ENCODE measurements at places on chromosomes 11 and 22.
A peak's percentile ranks its signal among the peaks of the same experiment; 100 is the strongest.

DNA sequence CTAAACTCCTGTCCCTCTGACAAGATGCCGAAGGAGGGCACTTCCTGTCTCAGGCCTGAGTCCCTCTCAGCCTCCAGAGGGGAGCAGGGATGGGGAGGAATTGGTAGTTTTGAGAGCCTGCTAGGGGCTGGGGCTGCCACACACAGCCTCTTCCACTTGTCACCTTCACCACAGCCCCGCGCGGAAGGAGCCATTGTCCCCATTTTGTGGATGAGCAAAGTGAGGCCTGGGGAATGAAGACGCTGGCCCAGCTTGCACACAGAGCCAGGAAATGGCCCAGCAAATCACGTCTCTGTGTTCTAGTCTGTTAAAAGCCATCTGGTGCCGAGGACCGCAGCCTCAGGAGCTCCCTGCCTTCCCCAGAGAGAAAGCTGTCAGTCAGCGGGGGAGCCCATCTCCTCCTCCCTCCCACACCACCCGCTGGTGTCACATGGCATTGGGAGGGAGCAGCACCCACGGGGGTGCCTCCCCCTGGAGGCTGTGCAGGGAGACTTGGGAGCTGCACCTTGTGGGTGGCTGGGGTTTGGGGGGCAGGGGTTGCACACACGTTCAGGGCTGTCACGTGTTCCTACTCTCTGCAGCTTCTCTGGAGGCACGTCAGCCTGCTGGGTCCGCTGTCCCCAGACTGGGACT lies 34.6 kb downstream of the RASD2 start:
- no peak for DNase-seq

GRCh38 chr22:27995801-27996528 lies 76.9 kb upstream of the PITPNB start:
- no peak for DNase-seq

DNA sequence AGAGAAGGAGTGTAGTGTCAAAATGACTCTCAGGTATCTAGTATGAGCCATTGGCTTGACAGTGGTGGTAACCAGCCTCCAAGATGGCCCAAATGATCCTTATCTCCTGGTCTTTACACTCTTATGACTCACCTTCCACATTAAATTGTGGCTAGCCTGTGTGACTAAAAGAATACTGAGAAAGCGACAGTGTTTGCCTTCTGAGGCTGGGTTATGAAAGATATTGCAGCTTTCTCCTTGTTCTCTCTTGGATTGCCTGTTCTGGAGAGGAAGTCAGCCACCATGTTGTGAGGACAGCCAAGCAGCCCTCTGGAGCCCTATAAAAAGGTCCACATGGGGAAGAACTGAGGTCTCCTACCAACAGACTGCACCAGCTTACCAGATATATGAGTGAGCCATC lies 15.8 kb downstream of the C11orf71 start:
- DNase-seq = no peak

DNA sequence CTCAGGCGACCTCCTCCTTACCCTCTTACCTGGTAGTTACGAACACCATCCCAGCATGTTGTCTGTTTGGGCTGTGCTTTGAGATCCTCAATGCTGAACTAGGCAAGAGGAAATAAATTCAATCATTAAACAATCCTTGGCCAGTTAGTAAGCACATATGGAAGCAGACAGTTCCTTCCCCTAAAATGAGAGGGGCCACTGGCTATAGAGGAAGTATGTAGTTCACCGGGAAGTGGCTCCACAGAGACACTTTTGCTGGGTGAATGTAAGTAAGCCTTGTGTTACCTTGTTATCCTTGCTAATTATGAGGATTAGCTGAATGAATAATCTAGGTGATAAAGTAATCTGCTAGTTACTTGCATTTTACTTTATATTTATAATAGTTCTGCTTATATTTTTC lies 2.9 kb downstream of the THYN1 start:
- DNase-seq = no peak

DNA sequence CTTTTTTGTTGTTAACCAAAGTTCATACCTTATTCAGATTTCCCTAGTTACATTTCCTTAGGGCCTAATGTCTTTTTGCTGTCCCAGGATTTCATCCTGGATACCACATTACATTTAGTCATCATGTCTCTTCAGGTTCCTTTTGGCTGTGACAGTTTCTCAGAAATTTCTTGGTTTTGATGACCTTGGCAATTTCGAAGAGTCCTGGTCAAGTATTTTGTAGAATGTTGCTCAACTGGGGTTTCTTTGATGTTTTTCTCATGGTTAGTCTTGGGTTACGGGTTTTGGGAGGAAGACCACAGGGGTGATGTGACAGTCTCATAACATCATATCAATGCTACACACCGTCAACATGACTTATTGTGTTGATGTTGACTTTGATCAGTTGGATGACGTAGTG lies 39.8 kb upstream of the FDX1 start:
- DNase-seq = no peak

- DNase-seq = no peak
Measured at GRCh38 chr22:42717197-42717928, 3.3 kb downstream of the A4GALT start.

GRCh38 chr11:1437500-1437899 lies 47.8 kb downstream of the BRSK2 start:
- DNase-seq = no peak

DNA sequence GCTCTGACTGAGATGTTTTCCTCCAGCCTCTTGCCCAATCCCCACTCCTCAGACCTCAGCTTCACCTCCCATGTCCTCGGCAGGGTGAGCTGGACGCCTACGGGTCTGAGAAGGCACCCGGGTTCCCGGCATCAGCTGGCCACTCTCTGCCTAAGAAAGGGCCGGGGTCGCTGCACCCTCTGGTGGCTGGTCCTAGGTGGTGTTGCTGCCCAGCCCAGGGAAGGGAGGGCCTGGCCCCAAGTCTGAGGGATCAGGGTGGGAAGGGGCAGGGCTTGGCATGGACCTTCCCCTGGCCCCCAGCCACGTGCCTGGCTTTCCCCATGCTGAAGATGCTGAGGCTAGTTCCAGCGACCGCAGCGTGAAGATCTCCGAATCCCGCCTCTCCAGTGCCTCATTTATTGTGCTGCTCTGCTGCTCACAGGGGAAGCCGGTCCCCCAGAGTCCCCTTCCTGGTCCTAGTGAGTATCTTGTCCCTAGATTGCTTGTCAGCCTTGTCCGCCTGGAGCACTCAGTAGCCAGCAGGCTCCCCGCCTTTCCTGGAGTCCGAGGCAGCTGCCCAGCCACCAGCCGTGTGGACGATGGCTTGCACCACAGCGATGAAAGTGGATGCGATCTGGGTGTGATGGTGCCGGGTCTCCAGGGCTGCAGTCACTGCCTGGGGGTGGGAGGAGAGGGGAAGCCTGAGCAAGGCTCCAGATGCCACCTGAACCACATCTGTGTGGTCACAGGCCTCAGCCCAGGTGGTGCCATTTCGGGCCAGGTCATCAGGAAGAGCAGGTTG lies 2.9 kb upstream of the GGT5 start:
- DNase-seq = peak; percentile 64

DNA sequence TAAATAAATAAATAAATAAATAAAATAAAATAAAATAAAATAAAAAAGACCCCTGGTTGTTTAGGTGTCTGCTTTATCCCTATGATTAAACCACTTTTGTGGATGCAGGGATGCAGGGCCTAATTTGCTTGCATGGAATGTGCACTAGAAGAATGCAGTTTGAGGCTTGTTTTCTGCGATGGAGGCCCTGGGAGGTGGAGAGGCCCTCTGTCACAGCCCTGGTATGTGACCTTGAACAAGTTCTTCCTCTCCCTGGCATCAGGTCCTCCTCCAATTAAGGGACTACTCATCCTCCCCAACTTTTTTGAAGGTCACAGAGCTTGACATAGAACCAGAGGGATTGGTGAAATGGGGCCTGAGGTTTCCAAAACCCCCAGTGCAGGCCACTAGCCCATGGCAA lies 22.7 kb downstream of the KCNJ4 start:
- no peak for DNase-seq

DNA sequence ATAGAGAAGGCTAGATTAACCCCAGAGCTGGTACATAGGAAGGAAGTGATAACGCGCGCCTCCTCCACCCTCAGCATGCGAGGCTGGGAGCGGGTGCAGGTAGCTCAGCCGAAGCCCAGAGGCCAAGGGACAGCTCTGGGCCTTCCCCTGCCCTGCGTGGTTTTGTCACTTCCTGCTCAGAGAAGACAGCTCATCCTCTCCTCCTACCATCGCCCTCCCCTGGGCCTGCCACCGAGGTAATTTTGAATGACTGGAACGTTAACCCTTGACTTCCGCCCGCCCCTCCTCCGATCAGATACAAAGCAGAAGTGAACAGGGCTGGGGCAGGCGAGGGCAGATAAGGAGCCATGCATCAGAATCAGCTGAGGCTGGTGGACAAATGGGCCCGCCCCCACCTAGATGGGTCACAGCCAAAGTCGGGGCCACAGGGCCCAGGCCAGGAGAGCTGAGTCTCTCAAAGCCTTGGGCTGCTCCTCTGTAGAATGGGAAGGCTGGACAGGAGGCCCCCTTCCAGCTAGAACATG lies 1.6 kb downstream of the RAC2 start:
- DNase-seq = peak; percentile 91

DNA sequence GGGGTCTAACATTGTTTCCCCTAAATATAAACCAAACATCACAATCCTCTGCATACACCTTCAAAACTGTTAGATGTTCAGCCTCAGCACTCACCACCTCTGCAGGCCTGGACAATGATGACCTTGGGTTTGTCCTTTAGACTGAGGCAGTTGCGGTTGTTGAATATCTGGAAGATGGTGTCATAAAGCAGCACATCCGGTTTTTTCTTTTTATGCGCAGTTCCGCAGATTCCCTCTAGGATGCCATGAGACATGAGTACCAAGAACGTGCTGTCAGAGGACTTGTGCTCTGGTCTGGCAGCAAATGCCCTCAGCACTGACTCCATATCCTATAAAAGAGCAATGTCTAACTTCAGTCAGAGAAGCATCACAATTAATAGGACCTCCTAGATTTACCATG lies 22.8 kb downstream of the CASP5 start:
- DNase-seq = no peak

Measured in stimulated activated CD4-positive, alpha-beta T cell treated with anti-CD3 and anti-CD28 coated beads, Interleukin-2, amount 100 ng/mL, for 24 hours (primary cell).